Activated naive CD4-positive, alpha-beta T cell treated with anti-CD3 and anti-CD28 coated beads, Interleukin-2, amount 50 U/mL, for 72 hours (primary cell): ENCODE measurements at places on chromosomes 6 and 20. TPM values are rescaled to one million over a fixed set of nuclear protein-coding genes. Genes with fewer than 3 reads are reported as not detected.

PXMP4 gene
- total RNA-seq, result 12.5 TPM

PPP1R18 gene
- total RNA-seq, result 274 TPM

DEFB124 gene
- total RNA-seq, result not detected

PTCHD4 gene
- not detected for total RNA-seq

MACROD2 gene
- not detected for total RNA-seq

STK35 gene
- total RNA-seq, result 23.5 TPM
